ENCODE measurements at places on chromosomes 7 and 10.

GRCh38 chr7:105002-105401 is 87.4 kb upstream of the FAM20C start:
- no peak for DNase-seq

- no peak for DNase-seq
Observed at GRCh38 chr10:3850999-3851937, 66.3 kb upstream of the KLF6 start.

- DNase-seq: no peak
Observed at GRCh38 chr10:42975005-42975493, 101.8 kb upstream of the RET start.

DNA sequence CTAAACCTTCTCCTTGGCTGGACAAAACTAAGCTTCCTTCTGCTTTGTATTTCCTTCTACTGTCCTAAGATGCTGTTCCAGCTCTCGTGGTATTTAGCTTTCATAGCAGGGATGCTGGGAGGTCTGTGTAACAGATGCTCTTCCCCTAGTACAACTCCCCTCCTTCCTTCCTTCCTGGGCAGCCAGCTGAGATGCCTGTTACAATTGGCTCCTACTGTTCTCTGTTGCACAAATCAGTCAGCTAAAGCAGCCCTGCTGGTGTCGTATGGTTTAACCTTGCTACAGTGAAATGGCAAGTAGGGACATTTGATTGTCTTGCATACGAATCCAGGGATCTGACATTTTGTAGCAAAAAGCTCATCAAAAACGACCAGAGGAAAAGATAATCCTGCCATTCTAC is 143.8 kb downstream of the ARHGAP21 start:
- no peak for DNase-seq

DNA sequence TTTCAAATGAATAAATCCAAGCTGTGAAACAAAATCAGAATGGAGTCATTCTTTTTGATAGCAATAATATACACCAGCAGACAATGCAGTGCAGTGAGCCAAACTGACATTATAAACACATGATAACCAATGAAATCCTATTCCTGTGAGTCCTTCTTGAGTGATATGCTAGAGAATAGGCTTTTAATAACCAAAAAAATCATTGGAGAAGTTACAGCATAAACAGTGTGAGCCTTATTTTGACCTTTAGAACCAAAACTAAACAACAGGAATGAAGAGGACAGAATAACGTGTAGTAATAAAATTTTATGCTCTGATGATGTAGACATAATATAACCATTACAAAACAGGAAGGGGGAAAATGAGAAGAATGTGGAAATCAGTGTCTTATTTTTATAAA is 8.7 kb downstream of the HUS1 start:
- no peak for DNase-seq
